CD4-positive, alpha-beta memory T cell (primary cell): ENCODE measurements at places on chromosomes 2 and 18.

DNA sequence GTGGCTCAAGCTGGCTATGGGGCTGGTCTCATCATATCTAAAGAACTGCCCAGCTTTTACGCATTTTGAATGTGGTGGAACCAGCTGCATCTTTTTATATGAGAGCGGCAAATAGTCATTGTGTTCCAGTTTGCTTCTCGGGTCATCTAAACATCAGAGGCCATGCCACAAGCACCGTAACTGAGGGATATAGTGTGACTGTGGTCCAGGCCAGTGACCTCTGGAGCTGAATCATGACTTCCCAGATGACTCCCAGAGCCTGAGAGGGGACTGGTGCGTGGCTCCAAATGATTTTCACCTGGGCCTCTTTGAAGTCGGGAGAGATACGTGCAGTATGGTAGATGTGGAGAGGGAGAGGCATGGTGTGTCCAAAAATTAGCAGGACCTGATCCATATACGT, 271.0 kb downstream of the NEDD4L start:
- no peak for DNase-seq

DNA sequence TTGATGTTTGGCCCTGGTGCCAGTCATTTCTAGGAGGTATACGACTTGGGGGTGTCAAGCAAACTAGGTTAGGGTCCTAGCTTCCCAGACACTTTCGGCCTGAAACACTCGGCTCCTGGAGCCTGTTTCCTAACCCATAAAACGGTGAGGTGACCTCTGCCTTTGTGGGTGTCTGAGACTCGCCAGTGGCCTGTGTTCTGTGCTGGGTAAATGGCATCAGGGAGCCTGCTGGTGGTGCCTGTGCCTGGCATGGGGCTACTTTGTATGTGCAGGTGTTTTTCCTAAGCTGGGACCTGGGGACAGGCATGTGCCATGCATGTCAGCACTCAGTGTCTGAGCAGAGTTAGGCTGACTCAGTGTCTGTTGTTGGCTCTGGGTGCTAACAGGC, 139.2 kb downstream of the GLI2 start:
- no peak for DNase-seq

DNA sequence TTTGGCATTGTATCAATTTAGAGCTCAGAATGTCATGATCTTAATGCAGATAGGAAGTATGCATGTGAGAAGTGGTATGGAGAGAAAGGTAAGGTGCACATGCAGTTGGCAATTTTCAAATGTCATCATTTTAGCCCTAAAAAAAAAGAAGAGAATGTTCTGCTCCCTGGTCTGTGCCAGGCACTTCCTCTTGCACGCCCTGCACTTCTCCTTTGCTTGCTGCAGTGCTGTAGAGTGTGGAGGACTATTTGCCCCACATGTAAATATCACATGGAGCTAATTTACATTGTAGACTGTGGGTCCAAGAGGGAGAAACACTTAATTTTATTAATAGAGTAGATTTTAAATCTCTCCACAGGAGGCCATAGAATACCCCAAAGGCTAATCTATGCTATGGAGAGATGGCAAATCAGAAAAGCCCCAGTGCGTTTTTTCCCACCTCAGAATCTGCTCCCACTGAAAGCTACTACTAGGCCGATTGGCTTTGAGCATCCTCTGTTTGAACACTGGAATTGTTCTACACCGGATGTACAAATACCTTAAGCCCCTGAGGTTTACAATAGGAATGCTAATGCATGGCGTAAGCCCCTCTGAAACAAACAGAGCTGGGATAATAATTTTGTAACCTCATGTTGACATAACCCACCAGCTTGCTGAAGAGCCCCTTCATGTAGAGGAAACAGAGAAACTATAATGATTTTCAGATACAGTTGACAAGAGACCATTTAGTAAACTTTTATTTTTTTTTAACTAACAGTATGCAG, 137.2 kb upstream of the KLHL14 start:
- DNase-seq = no peak

DNA sequence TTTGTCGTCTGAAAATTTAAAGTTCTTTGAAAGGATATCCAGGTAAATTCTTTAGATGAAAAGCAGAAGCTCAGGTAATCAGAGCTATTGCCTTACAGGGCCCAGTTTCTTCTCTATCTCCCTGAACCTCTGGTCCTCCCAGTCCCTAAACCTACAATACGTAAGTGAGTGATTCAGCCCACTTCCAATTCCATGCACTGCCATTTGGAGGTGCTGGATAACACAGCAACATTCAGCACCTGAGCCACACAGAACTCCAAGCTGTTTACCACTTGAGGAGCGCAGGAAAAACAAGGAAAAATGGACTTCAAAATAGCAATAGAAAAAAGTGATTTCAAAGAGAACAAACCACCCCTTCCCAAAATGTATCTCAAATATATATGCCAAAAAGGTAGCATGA, 105.0 kb upstream of the DNAJC10 start:
- no peak for DNase-seq
